Kidney capillary endothelial cell (primary cell): ENCODE measurements at places on chromosomes 3 and 15.

DNA sequence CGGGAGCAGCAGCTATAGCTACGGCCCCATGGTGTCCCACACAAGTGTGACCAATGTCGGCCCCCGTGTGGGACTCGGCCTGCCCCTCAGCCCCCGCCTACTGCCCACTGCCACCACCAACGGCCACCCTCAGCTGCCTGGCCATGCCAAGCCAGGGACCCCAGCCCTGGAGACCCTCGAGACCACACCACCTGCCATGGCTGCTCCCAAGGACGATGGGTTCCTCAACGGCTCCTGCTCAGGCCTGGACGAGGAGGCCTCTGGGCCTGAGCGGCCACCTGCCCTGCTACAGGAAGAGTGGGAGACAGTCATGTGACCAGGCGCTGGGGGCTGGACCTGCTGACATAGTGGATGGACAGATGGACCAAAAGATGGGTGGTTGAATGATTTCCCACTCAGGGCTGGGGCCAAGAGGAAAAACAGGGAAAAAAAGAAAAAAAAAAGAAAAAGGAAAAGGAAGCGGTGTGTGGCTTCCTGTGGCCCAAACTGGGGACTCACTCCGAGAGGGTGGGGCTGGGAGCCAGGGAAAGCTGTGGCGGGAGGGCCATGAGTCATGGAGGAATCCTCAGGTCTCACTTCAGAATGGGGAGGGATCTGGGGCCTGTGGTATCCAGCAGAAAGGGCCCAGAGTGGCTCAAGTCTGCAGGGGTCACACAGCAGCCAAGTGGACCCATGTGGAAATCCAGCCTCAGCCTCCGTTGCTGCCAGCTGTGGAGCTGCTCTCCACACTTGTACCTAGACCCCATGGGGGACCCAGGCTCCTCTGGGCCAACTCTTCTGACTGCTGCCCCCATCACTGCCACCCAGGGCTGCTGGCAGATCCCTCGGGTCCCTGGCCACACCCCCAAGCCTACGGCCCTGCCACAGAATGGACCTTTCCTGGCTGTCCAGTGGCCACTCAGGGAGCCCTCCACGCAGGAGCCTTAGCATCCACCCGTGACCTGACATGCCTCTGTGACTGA lies 26.1 kb downstream of the PTH1R start:
- DNase-seq: peak; percentile 52

GRCh38 chr3:128278761-128279600 lies 125.7 kb downstream of the EEFSEC start:
- peak; percentile 37 for DNase-seq

DNA sequence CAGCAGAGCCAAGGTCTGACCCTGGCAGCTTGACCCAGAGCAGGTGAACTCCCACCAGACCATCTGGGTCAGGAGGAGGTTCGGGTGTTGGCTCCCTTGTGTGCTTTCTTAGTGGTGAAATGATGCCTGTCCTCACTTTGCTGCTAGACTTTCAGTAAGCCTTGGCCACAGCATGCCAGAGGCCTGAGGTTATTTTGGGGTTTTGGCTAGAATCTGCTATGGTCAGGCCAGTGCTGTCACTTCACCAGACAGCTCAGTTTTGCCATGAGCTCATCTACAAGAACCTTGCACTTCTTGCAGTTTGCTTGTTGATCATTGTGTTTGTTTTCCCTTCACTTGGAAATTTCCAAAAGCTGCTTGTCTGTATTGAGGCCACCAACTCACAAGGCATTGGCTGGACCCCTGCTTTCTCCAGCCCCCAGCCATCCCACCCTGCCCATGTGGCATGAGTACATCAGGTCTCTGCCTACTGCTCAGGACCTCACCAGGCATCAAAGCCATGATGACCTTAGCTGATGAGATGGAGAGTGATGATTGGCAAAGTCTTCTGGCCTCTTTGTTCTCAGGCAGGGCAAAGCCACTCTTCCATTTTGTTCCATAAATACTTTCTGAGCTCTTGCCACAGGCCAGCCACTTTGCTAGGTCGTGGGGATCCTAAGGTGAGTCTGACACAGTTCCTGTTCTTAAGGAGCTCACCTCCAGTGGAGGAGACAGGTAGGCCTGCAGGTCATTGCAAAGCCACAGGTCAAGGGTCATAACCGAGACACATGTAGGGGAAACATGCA lies 122.6 kb downstream of the ARNT2 start:
- DNase-seq: no peak

GRCh38 chr3:14606669-14607339 lies 44.8 kb upstream of the CCDC174 start:
- DNase-seq: peak; percentile 53

GRCh38 chr3:157530637-157531300 lies 27.6 kb upstream of the VEPH1 start:
- DNase-seq: no peak

GRCh38 chr15:99108993-99109392 lies 4.1 kb downstream of the SYNM start:
- no peak for DNase-seq

DNA sequence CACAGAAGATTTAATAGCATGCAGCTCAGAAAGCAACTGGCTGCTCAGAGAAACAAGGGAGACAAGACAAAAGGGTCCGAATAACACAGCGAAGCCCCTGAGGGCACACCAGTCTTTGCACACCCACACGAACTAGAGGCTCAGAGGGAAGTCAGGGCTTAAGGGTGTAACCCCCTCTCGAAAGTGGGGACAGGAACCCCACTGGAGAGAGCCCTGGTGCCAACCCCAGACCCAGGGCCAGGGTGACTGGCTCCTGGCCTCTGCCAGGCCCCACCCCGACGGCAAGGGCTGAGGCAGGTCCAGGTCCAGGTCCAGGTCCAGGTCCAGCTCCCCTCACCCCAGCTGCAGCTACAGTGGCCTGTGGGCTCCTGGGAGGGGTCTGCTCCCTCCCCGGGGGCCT lies 10.5 kb upstream of the PRR23E start:
- DNase-seq: no peak

- no peak for DNase-seq
Observed at GRCh38 chr15:65060641-65061397, 7.0 kb downstream of the RASL12 start.

- no peak for DNase-seq
Observed at GRCh38 chr3:162161595-162161994, 665.0 kb downstream of the OTOL1 start.

DNA sequence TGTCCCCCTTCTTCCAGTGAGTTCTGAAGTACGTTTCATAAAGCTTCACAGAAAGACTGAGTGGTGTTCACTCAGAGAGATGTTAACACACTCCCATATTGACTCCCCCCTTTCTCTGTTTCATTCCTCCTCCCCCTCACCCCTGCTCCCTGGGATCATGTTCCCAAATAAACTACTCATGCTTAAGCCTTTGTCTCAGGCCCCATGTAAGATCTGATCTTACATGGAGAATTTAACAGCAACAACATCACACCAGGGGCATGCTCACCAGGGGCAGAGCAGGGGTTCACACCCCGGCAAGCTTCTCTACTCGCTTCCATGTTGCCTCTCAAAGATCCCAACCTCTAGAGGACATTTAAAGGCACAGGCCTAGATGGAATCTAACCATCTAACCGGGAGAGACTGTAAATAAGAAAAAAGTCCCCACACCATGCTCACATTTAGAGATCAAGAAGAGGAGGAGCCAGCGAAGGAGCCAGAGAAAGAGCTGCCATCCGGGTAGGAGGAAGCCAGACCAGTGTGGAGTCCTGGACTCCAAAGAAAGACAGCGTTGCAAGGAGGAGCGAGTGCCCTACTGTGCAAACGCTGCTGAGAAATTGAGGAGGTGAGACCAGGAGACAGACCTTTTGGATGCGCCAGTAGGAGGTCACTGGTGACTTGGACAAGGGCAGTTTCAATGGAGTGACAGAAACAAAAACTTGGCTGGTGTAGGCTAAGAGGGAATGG lies 21.4 kb upstream of the SRP14 start:
- no peak for DNase-seq

- DNase-seq: no peak
Observed at GRCh38 chr15:93159930-93160329, 70.9 kb upstream of the RGMA start.

- no peak for DNase-seq
Observed at GRCh38 chr3:150114873-150115540, 144.3 kb upstream of the PFN2 start.

DNA sequence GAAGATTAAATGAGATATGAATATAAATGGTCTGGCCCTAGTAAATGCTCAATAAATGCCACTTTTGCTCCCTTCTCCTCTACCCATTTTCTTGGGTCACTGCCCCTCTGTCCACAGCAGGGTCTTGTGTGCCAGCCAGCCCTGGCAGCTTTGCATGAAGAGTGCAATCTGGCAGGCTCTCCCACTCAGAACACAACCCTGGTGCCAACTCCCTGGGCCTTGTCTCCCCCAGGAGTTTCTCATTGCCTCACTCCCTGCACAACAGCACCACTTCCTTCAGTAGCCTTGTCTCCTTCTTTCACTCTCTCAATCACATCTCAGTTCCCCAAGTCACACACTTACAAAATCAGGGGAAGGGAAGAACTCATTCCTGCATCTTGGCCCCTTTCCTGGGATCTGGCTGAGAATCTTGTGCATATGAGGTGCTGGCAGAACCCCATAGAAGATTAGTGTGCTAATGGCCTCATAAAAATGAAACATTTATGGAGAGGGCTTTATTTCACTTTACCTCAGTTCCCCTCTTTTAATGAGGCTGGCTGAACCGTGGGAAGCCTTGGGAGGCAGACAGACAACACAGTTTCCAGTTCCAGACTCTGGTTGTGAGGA lies 445.9 kb upstream of the PROK2 start:
- no peak for DNase-seq

DNA sequence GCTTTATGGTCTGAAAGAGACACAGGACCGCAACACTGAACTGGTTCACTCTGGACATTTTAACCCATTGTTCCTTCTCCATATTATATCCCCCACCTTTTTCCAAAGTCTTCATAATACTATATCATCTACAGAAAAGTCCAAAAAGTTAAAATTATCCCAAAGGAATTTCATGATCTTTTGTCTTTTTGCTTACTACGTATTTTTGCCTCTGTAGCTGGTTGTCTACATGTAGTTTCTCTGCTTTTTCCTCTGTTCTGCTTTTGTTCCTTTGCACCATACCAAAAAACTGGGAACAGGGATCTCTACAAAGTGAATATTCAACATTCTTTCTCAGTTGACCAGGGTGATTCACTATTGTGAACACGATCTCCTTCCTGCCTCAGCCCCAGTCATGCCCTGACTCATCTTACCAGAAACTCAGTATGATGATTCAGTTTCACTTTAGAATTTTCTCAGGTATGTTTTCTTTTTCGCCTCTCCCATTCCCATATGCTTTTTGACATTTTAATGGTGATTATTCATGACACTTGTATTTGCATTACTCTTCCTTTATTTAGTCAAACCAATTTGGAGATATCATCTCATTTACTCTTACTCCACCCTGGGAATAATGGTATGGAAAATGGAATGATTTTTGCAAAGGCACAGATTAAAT lies 14.5 kb downstream of the EMC4 start:
- DNase-seq: peak; percentile 91

DNA sequence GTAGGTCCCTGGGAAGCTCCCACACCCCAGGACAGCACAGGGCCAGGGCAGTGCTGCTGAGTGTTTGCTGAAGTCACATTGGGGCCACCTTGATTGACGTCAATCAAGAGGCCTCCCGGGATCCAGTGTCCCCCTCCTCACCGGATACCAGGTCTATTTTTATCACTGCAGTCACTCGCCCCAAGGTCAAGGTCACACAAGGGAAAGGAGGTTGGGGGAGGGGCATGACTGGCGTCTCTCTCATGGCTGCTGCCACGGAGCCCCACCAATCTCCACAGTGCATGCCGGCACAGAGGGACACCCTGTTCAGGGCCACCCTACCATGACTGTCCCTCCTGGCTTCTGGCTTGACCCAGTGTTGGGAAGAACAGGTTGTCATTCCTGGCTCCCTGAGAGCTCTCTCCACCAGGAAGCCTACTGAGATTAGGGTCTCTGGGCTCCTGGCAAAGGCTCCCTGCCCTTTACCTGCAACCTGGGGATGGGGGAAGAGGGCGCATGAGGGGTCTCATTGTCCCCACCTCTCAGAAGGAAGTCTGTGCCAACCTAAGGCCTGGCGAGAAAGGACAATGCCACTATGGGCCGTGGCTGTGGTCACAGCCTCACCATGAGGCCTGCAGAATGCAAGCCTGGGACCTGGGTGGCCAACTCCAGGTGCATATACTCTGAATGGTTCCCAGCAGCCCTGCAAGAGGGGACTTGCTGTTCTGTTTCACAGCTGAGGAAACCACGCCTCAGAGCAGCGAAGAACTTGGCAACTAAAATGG lies 1.5 kb downstream of the MYL3 start:
- no peak for DNase-seq

DNA sequence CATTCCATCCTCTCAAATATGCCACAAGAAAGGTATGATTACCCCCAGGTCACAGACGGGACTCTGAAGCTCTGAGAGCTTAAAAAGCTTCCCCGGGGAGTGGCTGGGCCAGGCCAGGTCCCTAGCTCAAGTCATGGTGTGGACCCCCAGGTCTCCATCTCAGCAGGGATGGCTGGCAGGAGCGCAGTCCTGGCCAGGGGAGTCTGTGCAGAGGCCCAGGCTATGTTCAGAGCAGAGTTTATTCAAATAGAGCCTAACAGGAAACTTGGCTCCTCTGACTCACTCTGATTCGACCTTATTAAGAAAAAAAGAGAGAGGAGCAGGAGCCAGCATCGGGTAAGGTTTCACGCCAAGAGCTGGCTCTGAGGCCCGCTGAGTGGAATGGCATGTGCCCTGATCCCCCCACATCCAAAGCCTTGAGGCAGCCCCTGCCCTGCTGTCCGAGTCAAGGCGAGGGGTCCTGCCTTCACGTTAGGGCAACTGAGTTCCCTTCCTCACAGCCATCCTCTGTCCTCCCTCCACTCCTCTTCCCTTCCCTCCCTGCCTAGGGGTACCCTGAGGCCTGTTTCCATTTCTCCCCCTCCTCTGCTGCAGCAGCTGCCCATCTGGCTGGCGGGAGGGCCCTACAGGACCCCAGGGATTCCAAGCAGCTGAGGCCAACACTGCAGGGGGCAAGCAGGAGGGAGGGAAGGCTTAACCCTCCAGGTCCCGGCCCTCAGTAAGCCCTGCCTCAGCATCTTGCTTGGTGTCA lies 1.9 kb upstream of the LOXL1 start:
- DNase-seq: peak; percentile 78
